SK-N-SH treated with all-trans-retinoic acid at 6 μM for 48 hours (cell line): ENCODE measurements at places on chromosomes 7 and 10.
A peak's percentile ranks its signal among the peaks of the same experiment; 100 is the strongest.

DNA sequence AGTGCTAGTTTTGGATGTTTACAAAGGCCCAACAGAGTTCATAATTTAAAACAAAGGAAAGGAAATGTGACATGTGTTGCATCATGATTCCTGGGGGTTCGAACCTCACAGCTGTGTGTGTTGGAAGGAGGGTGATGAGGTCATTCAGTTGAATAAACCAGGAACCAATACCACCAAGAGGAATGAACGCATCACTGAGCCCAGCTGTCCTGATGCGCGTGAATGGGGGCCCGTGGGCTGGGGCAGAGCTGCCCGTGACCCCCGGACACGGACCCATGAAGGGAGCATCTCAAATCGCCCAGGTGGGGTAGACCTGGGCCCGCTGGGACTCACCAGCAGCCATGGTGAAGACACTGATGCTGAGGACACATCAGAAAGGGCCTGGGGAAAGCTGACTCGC, 33.0 kb downstream of the BRI3 start:
- no peak for ATAC-seq

DNA sequence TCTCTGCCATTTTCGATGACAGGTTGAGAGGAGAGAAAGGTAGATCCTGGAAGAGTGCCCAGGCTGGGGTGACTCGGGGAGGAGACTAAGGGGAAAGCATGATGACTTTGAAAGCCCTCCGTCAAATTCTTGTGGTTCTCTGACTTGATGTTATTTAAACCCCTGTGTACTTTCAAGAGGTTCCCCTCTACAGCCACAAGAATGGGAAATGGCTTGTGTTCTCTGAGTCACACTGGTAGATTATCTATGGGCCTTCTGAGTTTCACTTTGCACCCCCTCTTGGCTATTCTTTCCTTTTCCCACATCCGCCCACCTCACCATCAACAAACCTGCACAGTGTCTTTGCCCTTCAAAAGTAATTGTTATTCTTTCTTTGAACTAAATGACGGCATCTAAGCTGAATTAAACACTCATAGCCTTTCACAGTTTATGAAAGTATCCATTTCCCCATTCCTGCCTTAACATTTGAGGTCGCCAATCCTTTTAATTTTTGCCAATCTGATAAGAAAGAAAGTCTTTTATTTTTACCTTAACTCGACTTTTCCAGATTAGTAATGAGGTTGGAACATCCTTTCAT, 24.1 kb downstream of the PRF1 start:
- peak; percentile 47; the same call in 2 of the 3 replicates for ATAC-seq

DNA sequence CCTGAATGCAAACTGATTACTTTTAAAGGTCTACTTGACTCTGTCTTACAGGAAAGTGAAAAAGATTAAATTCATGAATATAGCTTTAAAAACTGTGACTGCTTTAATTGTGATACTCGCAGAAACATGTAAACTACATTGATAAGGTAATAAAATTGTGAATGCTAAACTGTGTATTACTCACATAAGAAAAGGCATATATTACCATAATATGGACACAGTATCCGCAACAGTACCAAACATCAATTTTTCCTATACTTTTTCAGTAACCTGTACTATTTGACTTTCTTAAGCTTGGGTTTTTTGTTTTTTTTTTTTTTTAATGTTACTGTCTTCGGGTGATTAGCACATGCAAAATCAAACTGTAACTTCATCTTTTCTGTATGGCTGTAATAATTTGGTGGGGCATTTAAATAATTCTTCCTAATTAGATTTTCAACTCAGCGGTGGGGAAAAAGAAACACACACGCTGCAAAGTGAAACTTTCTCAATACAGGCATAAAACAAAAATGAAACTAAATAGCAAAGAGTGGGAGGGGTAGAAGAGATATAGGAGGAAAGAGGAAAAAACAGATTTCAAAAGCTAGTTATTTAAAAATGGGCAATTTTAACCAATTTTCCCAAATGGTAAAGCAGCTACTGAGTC, 23.2 kb downstream of the NT5C3A start:
- ATAC-seq = peak; percentile 65

DNA sequence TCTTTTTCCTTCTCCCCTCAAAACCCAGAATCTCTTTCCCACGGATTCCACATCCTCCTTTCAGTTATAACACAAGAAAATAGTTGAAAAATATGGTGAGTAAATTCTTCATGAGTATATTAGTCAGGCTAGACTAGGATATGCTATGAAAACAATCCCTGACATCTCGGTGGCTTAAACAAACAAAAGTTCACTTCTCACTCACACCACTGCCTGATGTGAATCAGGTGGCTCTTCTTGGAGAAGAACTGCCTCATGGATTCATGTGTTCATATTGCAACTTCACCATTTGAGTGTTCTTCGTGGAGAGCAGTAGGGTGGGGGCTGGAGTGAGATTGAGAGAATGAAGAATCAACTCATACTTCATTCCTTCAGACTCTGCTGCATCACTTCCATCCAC, 204.1 kb downstream of the PHF14 start:
- no peak for ATAC-seq

GRCh38 chr7:134777908-134778580, 1.4 kb upstream of the CALD1 start:
- ATAC-seq = no peak

GRCh38 chr10:116629340-116629739, 8.6 kb downstream of the PNLIPRP2 start:
- ATAC-seq = no peak

DNA sequence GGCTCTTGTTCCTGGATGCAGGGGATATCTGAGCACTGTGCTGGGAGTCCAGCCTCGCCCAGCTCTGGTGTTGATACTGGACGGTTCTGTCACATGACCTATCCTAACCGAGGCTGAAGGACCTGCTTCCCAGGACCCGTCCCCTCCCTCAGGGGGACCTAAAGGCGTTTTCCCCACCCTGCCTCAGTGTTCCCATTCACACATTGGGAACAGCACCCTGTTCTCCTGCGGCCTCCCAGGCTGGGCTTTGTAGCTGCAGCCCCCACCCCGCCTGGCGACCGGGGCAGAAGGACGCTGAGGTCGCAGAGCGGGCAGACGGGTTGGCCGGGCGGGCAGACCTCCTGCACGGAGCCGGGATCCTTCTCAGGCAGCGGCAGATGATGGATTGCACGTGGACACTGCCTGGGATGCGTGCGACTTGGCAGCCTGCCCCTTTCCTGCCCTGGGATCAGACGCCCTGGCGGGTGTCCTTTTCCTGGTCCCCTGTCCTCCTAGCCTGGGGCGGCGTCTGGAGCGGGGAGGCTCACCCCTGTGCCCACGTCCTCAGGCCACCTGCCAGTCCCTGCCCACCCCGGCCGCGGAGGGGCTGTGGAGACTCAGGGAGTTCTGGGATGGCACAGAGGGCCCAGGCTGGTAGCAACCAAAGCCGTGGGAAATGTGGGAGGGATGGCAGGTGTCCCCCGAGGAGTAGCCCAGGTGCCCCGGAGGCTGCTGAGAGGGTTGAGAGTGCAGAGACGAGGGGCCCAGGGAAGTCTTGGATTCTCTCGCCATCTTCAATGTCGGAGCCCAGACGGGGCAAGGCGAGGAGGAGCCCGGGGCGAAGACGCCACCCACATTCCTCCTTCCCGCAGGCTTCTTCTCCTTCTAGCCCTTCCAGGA, 17.2 kb upstream of the PSMG3 start:
- peak; percentile 68 for ATAC-seq

- ATAC-seq = no peak
Observed at GRCh38 chr7:121197455-121197854, 131.3 kb upstream of the WNT16 start.

DNA sequence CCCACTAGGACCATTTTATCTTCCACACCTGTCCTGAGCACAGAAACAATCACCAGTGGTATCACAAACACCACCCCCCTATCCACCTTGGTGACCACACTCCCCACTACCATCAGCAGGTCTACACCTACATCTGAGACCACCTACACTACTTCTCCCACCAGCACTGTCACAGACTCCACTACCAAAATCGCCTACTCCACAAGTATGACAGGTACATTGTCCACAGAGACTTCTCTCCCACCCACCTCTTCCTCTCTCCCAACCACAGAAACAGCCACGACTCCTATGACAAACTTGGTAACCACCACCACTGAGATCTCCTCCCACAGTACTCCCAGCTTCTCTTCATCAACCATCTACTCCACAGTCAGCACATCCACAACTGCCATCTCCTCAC, 3.3 kb downstream of the MUC3A start:
- ATAC-seq = no peak

- no peak for ATAC-seq
Observed at GRCh38 chr10:130484468-130485180, 348.4 kb downstream of the GLRX3 start.

GRCh38 chr10:33155720-33156638, 178.5 kb downstream of the NRP1 start:
- ATAC-seq = peak; percentile 94

GRCh38 chr7:153934629-153935028, 117.6 kb upstream of the DPP6 start:
- ATAC-seq = no peak; the same call in 2 of the 3 replicates

DNA sequence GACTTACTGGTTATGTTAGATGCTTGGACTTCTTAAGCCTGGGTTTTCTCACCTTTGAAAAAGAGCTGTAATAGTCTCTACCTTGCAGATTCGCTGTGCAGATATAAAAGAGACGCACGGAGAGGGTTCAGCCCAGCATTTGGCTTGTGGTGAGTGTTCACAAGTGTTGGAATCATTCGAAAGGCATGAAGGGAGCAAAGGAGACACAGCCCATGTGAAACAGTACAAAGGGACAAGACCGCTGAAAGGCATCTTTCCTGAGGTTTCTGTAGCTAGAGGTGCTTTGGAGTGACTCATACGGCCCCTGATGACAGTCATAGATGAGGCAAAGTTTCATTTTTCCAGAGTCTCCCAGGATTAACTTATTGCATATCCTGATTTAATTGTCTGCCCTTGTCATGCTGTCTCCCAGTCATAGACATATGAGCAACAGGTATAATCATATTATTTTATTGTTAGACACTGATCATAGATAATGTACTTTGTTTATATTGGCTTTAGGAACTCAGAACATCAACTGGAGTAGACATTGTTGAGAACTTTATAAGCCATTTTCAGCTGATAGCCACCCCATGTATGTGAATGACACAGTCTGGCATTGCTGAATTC, 171.1 kb downstream of the ADRA2A start:
- no peak for ATAC-seq

DNA sequence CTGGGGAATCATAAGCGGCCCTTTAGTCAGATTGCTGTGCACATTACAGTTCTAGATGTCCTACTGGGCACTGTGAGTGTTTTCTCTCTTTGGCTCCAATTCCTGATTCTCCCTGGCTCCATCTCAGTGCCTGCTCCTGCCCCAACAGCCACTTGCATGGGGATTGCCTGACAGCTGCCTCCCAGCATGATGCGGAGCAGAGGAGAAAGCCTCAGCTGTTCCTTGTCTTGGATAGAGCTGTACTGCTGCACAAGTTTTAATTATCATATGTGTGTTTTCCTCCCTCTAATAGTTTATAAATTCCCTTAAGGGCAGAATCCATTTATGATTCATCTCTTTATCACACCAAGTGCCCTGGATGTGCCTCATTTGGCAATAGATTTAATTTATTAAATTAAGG, 285.8 kb upstream of the COBL start:
- no peak for ATAC-seq

GRCh38 chr7:12640299-12641096, 46.9 kb upstream of the ARL4A start:
- ATAC-seq = no peak

- no peak for ATAC-seq
Observed at GRCh38 chr7:47241112-47242065, 340.5 kb downstream of the TNS3 start.

DNA sequence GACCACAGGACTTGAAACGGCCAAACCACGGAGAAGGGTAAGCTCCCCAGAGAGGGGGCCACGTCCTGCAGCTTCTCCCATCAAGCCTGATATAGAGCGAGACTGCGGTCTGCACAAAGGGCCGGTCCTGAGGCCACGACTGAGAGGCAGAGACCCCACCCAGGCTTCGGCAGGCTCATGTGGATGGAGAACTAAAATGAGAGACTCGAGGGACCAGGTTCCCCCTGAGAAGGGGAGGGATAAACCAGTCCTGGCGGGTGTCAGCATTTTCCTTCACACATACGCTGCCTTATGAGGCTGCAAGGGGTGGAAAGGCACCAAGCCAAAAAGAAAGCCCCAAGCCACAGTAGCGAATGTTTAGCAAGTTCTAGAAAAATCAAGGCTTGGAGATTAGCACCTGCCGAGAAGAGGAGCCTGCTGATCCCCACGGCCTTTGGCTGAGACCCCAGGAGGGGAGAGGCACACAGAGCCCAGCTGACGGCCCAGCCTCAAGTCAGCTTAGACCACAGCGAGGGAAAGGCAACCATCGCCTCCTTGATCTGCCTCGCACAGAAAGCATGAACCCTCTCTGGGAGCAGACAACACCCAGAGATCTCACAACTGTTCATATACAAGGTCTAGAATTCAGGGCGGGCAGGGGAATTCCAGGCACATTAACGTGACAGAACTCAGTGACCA, 92.6 kb upstream of the RNF32 start:
- ATAC-seq = no peak

DNA sequence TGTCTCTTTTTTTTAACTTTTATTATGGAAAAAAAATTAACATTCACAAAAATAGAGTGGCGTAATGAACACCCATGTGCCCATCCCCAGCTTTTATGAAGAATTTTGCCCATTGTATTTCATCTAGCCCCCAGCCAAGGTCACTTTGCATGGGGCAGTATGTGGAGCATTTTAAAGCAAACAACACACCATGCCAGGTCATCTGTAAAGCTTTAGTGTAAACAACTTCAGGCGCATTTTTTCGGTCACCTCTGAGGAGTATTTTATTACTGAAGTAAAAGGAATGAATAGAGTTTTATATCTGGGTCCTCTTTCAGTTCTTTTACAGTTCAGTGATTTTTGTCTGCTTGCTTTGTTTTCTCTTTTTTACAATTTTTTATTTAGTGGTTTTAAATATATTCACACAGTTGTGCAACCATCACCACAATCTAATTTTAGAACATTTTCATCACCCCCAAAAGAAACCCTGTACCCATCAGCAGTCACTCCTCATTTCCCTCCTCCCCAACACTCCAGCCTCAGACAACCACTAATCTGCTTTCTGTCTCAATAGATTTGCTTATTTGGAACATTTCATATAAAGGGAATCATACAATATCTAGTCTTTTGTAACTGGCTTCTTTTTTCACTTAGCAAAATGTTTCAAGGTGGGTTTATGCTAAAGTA, 87.9 kb downstream of the SLC37A3 start:
- ATAC-seq = no peak

DNA sequence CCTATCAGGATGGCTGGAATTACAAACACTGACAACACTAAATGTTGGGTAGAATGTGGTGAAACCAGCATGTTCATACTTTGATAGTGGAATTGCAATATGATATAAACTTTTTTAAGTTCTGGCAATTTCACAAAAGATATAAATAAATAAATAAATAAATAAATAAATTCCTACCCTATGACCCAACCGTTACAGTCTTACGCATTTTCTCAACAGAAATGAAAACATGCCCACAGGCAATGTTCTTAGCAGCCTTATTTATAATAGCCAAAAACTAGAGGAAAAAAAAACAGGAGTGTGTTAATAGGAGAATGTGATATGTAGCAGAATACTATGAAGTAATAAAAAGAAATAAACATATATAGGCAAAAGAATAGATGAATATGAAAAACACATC, 318.9 kb downstream of the IPMK start:
- no peak for ATAC-seq
